ENCODE measurements at places on chromosomes 3 and 15.

DNA sequence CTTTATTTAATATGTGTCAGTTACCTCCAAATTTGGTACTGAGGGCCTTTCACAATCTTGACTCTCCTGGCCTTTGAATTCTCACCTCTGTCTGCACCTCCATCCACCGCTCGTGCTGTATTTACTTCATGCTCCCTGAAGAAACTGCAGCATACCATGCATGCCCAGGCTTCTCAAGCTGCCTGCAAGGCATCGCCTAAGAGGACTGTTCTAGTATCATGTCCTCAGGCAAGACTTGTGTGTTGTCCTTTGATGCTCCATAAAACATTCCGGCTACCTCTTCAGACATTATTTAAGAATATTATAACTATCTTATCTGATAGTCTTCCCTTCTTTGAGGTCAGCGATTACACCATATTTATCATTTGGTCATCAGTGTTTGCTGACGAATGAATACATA is 682.5 kb downstream of the NR2F2 start:
- no peak for DNase-seq

GRCh38 chr15:65384895-65385869 is 7.4 kb upstream of the IGDCC3 start:
- DNase-seq: peak; percentile 61

- no peak for DNase-seq
These were observed 278.8 kb downstream of the FOXP1 start for GRCh38 chr3:71304684-71305083.

DNA sequence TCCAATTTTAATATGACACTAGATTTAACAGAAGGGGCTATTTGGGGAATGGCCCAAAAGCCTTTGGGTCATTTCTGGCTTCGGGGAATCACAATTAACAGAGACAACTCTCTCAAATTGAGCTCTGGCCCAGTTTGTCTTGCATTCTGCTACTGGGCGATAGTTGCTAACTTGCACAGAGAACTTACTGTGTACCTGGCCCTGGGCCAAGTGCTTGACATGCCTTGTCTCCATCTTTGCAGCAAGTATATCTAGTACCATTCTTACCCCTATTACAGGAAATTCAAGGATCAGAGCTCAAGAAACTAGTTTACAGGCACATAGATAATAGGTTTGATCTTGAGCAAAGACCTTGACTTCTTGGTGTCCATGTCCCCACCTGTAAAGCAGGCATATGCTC is 175.7 kb downstream of the TMEM108 start:
- DNase-seq: no peak

DNA sequence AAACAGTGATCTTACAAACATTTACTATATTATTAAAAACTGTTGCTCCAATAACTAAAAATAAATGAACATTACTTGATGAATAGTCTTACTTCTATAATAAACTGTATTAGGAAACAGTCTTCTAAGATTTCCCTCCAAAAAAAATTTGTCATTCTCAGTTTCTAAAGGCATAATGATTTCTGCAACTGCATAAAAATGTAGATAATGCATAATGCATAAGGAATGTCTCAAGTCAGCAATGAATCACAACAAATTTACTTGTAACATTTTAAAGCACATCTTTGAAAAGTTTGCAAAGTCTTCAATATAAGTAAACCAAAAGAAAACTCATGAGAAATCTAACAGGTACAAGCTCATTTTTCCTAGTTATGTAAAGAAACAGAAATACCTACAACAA is 113.5 kb downstream of the VPS13C start:
- no peak for DNase-seq

GRCh38 chr15:55254916-55255679 is 34.5 kb downstream of the RAB27A start:
- DNase-seq: no peak

GRCh38 chr3:174466471-174467054 is 392.6 kb upstream of the NAALADL2 start:
- no peak for DNase-seq

DNA sequence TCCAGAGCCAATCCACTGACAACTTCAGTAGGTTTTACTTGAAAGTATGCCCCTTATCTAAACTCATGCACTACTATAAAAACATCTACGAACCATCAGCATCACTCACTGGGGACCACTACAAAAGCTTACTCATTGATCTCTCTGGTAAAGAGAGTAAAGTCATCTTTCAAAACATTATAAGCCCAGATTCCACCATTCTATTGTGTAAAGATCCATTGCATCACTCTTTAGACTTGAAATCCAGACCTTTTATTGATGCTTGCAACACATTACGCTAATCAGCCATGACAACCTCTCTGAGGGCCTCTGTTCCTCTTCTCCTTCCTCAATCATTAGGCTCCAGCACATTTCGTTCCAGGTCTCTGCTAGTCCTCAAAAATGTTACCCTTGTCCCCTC is 248.9 kb upstream of the WNT5A start:
- no peak for DNase-seq
